ENCODE measurements at places on chromosomes 6 and 20. TPM values are rescaled to one million over a fixed set of nuclear protein-coding genes. Genes with fewer than 3 reads are reported as not detected.

GRCh38 chr20:11544029-11544678 is 373.5 kb upstream of the BTBD3 start:
- no peak overlapping the region for H3K27ac ChIP-seq
- H3K4me1 ChIP-seq: no peaks in the 10 kb centered on the region
- H3K27me3 ChIP-seq: no peaks in the 10 kb centered on the region
- DNase-seq: no peak

DNA sequence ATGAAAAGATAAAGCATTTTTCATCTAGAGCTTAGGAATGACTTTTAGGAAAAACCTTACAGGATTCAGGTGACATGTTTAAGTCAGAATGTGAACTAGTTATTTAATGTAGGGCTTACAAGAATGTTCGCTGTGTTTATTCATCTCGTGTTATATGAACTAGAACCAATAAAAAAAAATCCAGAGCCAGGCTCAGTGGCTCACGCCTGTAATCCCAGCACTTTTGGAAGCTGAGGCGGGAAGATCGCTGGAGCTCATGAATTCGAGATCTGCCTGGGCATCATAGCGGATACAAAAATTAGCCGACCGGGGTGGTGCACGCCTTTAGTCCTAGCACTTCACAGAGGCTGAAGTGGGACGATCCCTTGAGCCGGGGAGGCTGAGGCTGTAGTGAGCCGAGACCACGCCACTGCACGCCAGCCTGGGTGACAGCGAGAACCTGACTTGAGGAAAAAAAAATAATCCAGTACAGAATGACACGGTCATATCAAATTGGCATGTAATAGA is 46.3 kb downstream of the OR2B2 start:
- H3K4me3 ChIP-seq: peak overlapping the region; percentile 43
- peak overlapping the region; percentile 68 for H3K27ac ChIP-seq
- no peak for DNase-seq
- H3K4me1 ChIP-seq: peaks cover 13% of the 10 kb centered on the region
- no peaks in the 10 kb centered on the region for H3K36me3 ChIP-seq

DNA sequence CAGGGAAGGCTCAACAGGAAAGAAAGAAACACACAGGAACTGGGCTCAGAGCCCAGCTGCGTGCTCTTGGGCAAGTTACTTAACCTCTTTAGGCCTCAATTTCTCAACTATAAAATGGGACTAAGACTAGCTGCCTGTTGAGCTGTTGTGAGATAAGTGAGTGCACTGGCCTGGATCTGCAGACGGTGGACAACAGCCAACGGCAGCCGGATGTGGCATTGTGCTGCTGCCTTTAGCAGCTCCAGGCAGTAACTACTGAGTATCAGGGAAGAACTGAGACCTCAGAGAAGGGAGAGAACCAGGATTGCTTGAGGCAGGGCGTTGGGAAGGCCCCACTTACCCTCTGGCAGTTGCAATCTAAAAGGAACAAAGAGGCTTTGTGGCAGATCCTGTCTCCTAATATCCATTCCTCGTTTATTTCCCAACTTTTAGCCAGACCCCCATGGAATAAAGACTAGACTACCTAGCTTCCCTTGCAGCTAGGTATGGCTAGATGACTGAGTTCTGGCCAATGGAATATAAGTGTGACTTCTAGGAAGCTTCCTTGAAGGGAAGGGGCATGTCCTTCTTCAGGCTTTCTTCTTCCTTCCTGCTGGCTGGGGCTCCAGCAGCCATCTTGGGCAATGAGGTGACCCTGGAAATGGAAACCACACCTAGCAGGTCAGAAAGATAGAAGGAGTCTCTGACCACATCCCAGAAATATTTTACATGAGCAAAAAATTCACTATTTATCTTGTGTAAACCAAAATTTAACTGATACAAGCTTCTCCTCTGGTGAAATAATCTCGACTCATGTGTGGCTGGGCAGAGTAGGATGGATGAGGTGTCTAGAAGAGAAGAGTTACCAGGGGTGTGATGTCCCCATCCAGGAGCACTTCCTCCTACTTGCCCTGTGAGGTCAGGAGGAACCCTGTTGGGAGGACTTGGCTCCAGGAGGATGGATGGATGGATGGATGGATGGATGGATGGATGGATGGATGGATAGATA is 67.6 kb downstream of the MRPL14 start:
- H3K36me3 ChIP-seq: no peaks in the 10 kb centered on the region
- no peak overlapping the region for H3K4me3 ChIP-seq
- no peak for DNase-seq
- H3K27ac ChIP-seq: peak overlapping the region; percentile 97

- H3K27me3 ChIP-seq: no peaks in the 10 kb centered on the region
- H3K4me3 ChIP-seq: no peak overlapping the region
- no peaks in the 10 kb centered on the region for H3K4me1 ChIP-seq
- DNase-seq: no peak
These were observed 240.7 kb upstream of the POU3F2 start for GRCh38 chr6:98593676-98594075.

DNA sequence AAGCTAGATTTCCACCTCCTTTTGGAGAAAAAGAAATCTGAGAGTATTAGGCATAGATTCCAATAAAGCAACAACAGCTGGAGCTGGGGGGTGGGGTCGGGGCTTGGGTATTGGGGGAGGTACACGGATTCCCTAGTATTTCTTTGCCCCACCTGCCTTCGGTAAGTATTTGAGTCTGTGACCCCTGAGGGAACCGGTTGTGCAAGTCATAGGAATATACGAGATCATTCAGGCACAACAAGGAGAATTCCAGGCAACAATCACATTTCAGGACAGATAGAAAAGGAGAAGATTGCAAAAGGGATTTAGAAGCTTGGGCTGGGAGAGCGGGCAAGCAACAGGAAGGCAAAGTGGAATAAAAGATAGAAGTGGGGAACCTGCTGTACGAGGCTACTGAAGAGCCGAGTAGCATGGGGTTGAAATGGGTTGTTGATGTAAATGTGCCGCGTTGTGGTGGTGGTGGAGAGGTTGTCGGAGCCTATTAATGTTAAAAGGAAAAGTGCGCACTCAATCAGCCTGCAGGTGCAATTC is 148.9 kb downstream of the BCAS1 start:
- peaks cover 4% of the 10 kb centered on the region for H3K4me1 ChIP-seq
- DNase-seq: no peak
- no peaks in the 10 kb centered on the region for H3K36me3 ChIP-seq
- H3K27me3 ChIP-seq: no peaks in the 10 kb centered on the region

DNA sequence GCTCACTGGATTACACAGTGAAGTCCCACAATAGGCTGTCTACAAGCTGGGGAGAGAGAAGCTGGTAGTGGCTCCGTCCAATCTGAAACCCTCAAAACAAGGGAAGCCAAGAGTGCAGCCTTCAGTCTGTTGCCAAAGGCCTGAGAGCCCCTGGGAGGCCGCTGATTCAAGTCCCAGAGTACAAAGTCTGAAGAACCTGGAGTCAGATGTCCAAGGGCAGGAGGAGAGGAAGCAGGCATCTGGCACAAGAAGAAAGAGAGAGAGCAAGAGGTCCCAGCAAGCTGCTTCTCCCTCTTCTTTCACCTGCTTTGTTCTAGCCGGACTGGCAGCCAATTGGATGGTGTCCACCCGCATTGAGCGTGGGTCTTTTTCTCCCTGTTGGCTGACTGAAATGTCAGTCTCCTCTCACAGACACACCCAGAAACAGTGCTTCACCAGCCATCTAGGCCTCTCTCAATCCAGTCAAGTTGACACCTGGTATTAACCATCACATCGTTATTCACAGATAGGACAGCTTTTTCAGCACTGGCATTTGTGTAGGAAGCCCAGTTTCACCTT is 51.2 kb downstream of the CRYBG1 start:
- no peak for DNase-seq
- no peak overlapping the region for H3K4me3 ChIP-seq
- peaks cover 13% of the 10 kb centered on the region for H3K27me3 ChIP-seq
- no peaks in the 10 kb centered on the region for H3K36me3 ChIP-seq
- no peaks in the 10 kb centered on the region for H3K4me1 ChIP-seq
- H3K27ac ChIP-seq: no peak overlapping the region

DNA sequence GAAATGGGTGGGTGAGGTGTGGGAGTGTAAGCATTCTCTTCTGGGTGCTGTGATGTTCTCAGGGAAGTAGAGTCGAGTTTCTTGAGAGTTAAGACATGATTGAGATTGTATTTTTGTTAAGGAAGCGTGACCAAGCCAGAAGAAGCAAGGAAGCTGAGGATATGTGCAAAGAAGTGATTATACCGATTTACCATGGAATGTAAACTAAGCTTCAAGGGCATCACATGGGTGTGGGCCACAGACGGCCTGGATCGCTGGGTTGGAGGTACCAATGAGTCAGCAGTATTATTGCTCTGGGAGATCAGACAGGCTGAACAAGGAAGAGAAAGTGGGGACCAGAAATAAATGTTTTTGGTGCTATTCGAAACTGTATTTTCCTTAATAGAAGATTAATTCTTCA is 184.1 kb upstream of the GMDS start:
- H3K4me3 ChIP-seq: no peak overlapping the region
- no peaks in the 10 kb centered on the region for H3K36me3 ChIP-seq
- no peak overlapping the region for H3K27ac ChIP-seq
- H3K4me1 ChIP-seq: no peaks in the 10 kb centered on the region
- no peak for DNase-seq
- H3K27me3 ChIP-seq: peaks cover 18% of the 10 kb centered on the region

- H3K27me3 ChIP-seq: no peaks in the 10 kb centered on the region
- peak; percentile 55 for DNase-seq
- H3K4me1 ChIP-seq: peaks cover 70% of the 10 kb centered on the region
- H3K27ac ChIP-seq: peak overlapping the region; percentile 13
These were observed 120.6 kb downstream of the LY86 start for GRCh38 chr6:6709106-6709505.

GRCh38 chr6:158717341-158718330 is 67.8 kb downstream of the SYTL3 start:
- H3K4me1 ChIP-seq: peaks cover 6% of the 10 kb centered on the region
- no peaks in the 10 kb centered on the region for H3K36me3 ChIP-seq
- H3K27me3 ChIP-seq: peaks cover 16% of the 10 kb centered on the region

GRCh38 chr6:112014483-112014882 is 39.4 kb upstream of the CCN6 start:
- peaks cover 22% of the 10 kb centered on the region for H3K27me3 ChIP-seq
- H3K27ac ChIP-seq: no peak overlapping the region
- no peak for DNase-seq
- no peak overlapping the region for H3K4me3 ChIP-seq
- no peaks in the 10 kb centered on the region for H3K36me3 ChIP-seq

- H3K4me3 ChIP-seq: no peak overlapping the region
- H3K27me3 ChIP-seq: no peaks in the 10 kb centered on the region
- no peaks in the 10 kb centered on the region for H3K36me3 ChIP-seq
- no peak for DNase-seq
- H3K4me1 ChIP-seq: peaks cover 4% of the 10 kb centered on the region
- H3K27ac ChIP-seq: no peak overlapping the region
These were observed 64.2 kb upstream of the MYLIP start for GRCh38 chr6:16064671-16065072.

DNA sequence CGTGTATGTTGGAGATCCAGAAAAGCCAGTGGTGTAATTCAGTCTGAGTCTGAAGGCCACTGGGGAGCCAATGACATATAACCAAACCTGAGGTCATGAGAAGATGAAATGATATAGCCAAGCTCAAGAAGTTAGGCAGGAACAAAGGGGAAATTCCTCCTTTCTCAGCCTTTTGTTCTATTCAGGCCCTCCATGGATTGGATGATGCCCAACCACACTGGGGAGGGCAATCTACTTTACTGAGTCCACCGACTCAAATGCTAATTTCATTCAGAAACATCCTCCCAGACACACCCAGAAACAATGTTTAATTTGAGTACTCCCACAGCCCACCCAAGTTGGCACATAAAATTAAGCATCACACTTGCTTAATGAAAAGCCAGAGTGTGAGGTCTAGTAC is 183.6 kb downstream of the GJA1 start:
- DNase-seq: no peak
- H3K27me3 ChIP-seq: no peaks in the 10 kb centered on the region
- H3K27ac ChIP-seq: no peak overlapping the region
- H3K4me3 ChIP-seq: no peak overlapping the region
- H3K36me3 ChIP-seq: no peaks in the 10 kb centered on the region

- H3K4me3 ChIP-seq: no peak overlapping the region
- no peaks in the 10 kb centered on the region for H3K27me3 ChIP-seq
- H3K36me3 ChIP-seq: no peaks in the 10 kb centered on the region
These were observed 23.1 kb upstream of the DOK5 start for GRCh38 chr20:54452277-54452676.

- no peak overlapping the region for H3K27ac ChIP-seq
- peaks cover 15% of the 10 kb centered on the region for H3K27me3 ChIP-seq
- no peak for DNase-seq
- H3K36me3 ChIP-seq: no peaks in the 10 kb centered on the region
- no peaks in the 10 kb centered on the region for H3K4me1 ChIP-seq
These were observed 74.5 kb downstream of the FOXF2 start for GRCh38 chr6:1463751-1464426.

DNA sequence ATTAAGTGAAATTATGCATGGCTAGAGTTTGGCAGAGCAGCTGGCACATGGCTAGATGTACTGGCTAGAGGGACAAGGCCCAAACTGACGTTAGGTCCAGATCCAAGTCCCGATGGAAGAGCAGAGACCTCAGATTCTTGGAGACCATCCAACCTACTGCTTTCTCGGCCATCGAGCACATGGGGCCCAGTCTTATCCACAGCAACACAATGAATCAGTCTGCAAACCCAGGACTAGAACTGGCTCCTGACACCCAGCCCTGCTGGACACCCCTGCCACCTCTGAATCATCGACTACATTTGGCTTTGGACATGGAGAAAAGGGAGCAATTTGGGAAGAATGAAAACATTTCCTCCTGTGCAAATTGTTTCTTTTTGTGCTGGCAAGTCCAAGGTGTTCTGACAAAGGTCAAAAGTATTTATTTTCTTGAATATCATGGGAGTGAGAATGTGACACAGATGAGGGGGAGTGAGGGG is 23.9 kb upstream of the YWHAB start:
- H3K27ac ChIP-seq: no peak overlapping the region
- H3K27me3 ChIP-seq: no peaks in the 10 kb centered on the region
- H3K4me1 ChIP-seq: no peaks in the 10 kb centered on the region
- H3K4me3 ChIP-seq: no peak overlapping the region
- no peak for DNase-seq
- no peaks in the 10 kb centered on the region for H3K36me3 ChIP-seq

GRCh38 chr20:24953621-24954133 is 4.6 kb downstream of the CST7 start:
- H3K27me3 ChIP-seq: no peaks in the 10 kb centered on the region
- H3K36me3 ChIP-seq: no peaks in the 10 kb centered on the region
- no peak overlapping the region for H3K4me3 ChIP-seq
- no peaks in the 10 kb centered on the region for H3K4me1 ChIP-seq
- DNase-seq: no peak
- no peak overlapping the region for H3K27ac ChIP-seq

TAGAP gene
- not detected for polyA plus RNA-seq

TINAG gene
- polyA plus RNA-seq: not detected

UNC93A gene
- polyA plus RNA-seq: not detected

MYH7B gene
- polyA plus RNA-seq: 0.09 TPM

ARMC2 gene
- 0.37 TPM for polyA plus RNA-seq

GJA10 gene
- not detected for polyA plus RNA-seq

PRSS16 gene
- 21.3 TPM for polyA plus RNA-seq

FRK gene
- 0.11 TPM for polyA plus RNA-seq
